ENCODE measurements at places on chromosomes 12 and 14.

DNA sequence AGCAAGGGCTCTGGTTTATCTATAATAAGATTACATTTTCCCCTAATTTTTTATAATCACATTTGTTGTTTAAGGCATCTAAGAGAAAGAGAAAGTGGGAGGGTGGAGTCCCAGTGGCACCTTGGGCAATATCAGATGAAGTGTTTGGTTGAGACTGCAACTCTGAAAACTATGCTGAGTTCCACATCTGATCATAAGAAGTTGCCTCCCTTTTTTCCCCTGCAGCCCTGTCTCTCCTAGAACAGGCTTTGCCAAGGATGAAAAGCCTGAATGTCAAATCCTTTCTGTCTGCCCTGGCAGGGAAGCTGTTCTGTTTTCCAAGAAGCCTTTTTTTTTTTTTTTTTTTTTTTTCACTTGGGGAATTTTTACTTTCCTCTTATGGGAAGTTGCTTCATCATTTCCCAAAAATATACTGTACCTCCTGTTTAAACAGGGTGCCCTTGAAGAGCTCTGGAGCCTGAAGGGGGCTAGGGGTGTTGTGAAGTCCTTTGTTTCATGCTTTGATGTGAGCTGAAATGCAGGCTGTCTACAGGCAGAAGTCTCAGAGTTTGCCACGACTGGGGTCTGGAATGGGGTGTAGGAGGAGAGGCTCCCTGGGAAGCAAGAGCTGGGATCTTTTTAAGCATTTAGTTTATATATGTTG is 71.3 kb downstream of the SUSD6 start:
- no peak for DNase-seq

DNA sequence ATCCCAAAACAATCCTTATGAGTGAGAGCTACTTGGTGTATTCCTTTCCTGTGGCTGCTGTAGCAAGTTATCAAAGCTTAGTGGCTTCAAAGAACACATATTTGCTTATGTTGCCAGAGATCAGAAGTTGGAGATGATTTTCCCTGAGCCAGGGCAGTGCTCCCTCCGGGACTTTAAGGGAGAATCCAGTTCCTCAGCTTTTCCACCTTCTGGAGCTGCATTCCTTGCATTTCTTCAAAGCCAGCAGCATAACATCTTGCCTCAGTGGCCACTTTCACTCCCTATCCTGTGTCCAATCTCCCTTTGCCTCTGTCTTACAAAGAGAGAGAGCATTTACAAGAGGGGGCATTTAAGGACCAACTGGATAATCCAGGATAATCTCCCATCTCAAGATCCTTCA is 33.7 kb downstream of the P2RX7 start:
- no peak for DNase-seq

DNA sequence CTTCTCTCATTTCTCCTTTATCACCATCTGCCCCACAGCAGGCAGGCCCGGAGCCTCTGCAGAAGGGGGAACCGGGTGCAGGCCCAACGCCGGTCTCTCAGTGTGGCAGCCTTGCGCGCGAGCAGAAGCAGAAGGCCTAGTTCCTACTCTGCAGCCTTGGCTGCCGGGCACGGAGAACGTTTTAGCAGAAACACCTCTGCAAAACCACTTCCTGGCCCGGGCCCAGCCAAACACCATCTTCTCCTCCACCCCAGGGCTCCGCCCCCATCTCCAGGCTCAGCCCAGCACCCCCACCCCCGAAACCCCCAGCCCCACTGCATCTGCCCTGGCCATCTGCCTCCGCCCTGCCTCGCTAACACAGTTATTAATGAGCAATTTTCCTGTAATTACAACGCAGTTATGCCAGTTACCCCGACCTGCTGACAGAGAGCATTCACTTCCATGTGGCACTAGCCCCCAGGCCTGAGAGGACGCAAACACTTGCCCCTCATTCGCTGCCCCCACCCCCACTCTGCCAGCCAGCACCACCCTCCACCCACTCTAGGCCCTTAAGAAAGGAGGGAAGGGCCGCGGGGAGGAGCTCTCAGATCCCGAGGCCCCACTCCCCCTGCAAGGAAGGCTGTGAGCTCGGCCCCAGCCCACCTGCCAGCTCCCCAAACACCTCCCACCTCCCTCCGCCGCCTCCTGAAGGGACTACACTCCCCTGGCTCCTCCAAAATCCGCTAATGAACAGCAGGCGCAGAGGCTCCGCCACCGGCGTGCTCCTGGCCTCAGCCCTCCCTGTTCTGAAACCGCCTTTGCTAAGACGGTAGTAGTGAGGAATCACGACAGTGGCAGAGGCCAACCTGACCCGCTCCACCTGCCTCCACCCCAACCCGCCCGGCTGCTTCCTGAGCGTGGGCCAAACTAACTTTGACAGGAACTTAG is 44.7 kb upstream of the FBRSL1 start:
- DNase-seq, result peak; percentile 82

- DNase-seq, result no peak
Measured at GRCh38 chr14:89367779-89368120, 49.3 kb downstream of the FOXN3 start.

DNA sequence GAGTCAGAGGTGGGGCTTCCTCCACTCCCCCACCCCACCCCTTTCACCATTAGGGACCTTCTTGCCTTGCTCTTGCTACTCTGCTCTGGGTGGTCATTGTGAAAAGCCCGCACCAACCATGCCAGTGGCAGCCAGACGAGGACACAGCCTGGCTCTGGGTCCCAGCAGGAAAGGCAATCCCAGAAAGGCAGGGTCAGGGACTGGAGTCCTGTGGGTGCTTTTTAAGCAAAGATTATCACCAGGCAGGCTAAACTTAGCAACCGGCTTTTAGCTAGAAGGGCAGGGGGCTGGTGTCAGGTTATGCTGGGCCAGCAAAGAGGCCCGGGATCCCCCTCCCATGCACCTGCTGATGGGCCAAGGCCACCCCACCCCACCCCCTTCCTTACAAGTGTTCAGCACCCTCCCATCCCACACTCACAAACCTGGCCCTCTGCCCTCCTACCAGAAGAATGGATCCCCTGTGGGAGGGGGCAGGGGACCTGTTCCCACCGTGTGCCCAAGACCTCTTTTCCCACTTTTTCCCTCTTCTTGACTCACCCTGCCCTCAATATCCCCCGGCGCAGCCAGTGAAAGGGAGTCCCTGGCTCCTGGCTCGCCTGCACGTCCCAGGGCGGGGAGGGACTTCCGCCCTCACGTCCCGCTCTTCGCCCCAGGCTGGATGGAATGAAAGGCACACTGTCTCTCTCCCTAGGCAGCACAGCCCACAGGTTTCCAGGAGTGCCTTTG is 1.2 kb upstream of the GAPDH start:
- DNase-seq, result peak; percentile 87

DNA sequence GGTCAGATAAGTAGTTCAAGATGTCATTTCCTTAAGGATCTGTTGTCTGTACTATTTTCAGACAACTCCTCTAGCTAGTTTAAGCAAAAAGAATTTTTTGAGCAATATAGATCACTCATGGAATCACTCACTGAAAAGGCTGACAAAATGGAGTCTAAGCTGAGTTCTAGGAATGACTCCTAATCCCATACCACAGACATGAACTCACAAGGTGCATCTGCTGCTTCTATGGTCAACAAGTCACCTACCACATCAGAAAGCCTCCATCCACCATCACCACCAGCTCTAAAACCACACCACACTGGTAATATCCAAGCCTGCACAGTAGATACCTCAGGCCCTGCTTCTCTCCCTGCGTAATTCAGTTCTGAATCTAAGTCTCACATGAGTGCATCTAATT is 33.0 kb downstream of the PWP1 start:
- DNase-seq, result no peak

GRCh38 chr14:59338761-59339160 is 126.4 kb downstream of the GPR135 start:
- DNase-seq, result no peak

GRCh38 chr14:93090826-93091555 is 24.7 kb downstream of the ITPK1 start:
- DNase-seq, result no peak

GRCh38 chr12:114443607-114444421 is 37.9 kb upstream of the TBX5 start:
- DNase-seq, result no peak

DNA sequence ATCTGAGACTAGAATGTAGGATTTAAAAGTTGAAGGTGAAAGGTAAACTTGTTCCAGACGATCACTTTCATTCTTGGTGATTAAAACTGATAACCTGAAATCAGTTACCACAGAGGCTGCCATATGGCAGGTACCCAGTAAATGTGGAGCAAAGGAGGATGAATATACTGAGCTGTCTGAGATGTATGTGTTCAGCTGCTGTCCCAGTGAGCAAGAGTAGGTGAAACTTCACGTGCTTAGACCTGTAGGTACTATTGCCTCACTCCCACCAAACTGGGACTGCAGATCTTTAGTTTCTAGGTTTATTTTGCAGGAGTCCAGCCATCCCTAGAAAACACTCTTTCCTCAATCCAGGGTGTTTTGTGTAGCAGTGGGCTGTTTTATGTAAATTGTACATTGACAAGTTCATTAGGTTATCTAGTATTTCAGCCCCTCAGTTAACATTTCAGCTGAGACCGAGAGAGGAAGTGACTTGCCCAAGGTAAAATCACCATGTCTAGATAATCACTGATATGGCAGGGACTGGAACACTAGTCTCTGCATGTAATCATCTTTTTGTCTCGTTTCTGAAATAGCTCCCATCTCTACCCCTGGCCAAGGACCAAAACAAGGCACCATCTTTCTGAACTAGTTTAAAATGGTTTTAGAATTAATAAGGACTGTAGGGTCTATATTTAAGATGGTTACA is 62.7 kb downstream of the ATG14 start:
- no peak for DNase-seq

GRCh38 chr14:25010471-25010870 is 39.5 kb downstream of the STXBP6 start:
- DNase-seq, result no peak

DNA sequence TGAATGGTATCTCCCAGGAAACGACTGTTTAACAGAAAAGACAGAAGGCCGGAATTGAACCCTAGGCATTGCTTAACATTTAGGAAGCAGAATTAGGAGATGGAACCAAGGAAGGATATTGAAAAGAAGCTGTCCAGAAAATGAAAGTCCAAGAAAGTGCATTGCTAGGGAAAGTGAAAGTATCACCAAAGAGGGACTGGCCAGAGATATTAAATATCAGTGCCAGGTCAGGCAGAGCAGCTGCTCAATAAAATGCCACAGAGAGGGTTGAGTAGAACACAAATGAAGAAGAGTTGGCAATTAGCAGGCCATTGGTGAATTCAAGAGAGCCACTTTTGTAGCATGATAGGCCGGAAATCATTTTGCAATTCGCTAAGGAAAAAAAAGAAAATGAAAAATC is 101.6 kb downstream of the CFAP54 start:
- no peak for DNase-seq

DNA sequence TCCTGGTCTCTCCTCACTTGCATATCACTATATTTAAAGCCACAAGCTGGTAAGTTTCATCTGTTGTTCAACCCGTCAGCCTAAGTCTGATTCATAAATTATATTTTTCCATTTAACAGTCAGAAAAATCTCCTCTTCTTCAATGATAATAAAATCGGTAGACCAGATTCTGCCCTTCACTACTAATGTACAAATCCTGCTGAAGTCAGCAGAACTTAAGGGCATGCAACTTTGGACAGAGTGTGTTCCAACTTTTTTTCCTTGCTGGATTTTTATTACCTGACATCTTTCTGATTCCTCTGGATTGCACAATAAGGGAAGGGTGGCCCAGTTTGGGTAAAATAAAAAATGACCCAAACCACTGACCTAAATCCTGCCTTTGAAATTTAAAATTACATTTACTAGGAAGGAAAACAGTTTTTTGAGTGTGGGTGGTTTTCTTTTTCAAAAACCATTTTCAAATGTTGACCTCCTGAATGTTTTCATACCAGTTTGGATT is 125.4 kb upstream of the DIO2 start:
- no peak for DNase-seq

All from aorta (tissue), 5 donors.